Stimulated activated CD4-positive, alpha-beta T cell treated with anti-CD3 and anti-CD28 coated beads, TNF-alpha, amount 100 ng/mL, for 48 hours (primary cell): ENCODE measurements at places on chromosomes 3 and 15.

- no peak for DNase-seq
Measured at GRCh38 chr3:175185903-175186302, 326.8 kb downstream of the NAALADL2 start.

DNA sequence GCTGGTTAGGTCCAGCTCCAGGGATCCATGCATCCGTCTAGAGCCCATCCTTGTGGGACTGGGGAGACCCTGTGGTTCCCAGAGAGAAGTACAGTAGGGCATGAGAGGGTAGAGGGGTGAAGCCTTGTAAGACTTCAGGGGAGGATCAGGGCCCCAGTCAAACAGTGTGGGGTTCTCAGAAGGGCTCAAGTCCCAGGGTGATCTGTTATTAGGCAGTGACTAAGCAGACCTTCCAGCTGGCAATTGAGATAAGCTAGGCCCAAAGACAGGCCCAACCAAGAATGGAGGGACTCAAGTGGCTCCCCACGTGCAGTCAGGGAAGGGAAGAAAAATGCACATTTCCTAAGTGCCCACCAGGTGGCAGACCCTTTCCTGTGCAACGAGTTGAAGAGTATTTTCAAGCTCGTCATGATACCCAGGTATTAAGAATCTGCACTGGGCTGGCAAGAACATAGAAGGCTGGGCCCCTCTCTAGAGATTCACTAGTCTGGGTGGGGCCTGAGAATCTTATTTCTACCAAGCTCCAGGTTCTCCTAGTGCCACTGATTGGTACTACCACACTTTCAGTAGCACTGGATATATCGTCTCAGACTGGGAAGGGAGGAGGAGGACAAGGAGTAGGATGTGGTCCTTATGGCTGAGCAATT lies 240.8 kb downstream of the NR1D2 start:
- no peak for DNase-seq

DNA sequence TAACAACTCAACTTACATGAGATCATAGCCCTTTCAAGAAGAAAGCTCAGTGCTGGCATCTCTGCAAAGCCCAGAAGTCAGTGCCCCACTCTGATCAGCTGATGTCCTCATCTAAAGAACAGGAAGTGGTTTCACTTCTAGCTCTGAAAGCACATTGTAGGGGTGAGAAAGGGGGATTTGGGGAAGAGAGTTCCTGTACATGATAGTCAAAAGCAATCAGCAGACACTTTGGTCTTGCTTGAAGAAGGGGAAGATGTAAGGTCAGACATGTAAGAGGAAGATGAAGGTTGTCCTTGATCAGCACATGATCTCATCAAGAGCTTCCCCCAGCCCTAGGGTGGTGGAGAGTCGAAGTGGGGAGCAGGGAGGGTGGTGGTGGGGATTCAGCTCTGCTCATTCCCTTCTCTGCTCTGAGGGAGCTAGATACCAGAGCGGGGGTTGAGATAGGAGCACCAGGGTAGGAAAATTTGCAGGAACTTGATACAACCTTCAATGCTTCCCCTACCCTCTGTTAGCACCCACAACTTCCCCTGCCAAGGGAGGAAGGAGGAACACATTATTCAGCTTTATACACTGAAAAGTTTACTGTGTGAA lies 76.4 kb upstream of the ETV5 start:
- no peak for DNase-seq

DNA sequence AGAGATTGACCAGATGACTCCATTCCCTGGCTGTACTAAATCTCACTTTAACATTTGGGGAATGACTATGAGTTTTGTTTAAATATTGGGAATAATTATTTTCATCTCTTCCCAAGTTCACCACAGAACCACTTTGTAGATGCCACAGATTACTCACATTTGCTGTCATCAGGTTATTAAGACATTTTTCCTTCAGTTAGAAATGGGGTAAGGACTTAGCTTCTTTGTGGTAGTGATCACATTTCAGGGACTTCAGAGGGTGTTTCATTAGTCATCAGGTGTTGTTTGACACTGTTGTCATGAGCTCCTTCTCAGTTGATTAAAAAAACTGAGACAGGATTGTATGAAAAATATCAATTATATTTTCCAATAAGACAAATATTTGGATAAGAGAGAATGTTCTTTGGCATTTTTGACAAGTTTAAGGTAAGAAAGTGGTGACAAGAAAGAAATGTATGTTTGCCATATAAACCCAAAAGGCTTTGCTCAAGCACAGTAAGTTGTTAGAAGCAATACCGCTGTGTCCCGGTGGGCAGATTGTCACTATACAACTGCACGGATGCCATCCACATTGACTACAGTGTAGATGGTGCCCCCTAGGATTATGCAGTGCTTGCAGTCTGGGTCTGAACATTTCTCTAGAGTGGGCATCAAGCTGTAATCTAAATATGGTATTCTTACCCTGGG lies 22.3 kb downstream of the FBXL2 start:
- DNase-seq, result no peak

DNA sequence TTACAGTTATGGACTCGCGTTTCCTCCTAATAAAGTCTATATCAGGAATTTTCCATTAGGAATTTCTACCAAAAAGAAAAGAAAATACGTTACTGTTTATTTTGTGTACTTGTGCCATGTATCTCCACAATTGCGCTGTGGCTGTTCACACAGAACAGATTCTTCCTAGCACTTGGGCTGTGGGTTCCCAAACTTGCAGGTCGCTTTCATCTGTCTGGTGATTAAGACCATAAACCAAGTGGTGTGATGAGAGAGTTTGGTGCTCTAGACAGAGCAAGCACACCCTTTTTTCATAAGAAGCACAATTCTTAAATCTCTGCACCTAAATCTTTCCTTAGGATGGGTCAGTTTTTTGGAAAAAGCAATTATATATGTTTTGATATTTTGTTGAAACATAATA lies 203.3 kb downstream of the TP63 start:
- no peak for DNase-seq

DNA sequence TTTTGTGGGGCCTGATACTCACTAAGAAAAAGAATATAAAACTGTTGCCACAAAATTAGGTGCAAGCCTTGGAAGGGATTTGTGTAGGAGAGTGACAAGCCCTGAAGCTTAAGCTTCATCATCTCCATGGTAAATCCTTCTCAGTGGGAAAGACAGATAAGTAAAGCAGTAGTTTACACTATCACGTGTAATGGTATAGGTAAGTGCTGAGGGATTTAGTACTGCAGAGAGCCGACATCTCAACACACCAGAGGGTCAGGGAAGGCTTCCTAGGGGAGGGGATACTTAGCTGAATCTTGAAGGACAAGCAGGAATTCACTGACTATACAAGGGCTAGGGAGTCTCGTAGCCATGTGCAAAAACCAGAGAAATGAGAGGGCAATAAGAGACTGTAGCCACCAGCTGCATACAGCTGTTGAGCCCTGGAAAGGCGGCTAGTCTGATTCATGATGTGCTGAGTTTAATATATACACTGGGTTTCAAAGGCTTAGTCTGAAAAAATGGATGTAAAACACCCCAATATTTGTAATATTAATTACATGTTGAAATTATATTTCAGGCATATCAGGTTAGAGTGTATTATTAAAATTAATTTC lies 11.1 kb downstream of the SLC24A1 start:
- no peak for DNase-seq

DNA sequence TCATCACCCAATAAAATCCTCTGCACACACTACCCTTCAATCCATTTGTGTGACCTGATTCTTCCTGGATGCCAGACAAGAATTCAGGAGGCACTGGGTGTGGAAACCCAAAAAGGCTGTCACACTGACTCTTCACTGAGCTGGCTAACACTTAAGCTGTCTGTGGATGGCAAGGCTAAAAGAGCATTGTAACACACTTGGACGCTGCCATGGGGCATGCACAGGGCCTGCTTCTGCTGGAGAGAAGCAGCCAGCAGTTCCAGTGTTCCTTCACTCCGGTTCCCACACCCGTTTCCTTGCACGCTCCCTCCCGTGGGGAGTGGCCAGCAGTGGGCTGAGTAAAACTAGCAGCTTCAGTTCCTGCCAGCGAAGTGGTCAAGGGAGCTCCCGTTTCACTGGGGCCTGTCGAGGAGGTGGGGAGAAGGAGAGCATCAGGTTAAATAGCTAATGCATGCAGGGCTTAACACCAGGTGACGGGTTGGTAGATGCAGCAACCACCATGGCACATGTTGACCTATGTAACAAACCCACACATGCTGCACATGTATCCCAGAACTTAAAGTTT lies 737.1 kb downstream of the FHIT start:
- no peak for DNase-seq

- no peak for DNase-seq
Measured at GRCh38 chr15:81282911-81283310, 41.0 kb downstream of the STARD5 start.

DNA sequence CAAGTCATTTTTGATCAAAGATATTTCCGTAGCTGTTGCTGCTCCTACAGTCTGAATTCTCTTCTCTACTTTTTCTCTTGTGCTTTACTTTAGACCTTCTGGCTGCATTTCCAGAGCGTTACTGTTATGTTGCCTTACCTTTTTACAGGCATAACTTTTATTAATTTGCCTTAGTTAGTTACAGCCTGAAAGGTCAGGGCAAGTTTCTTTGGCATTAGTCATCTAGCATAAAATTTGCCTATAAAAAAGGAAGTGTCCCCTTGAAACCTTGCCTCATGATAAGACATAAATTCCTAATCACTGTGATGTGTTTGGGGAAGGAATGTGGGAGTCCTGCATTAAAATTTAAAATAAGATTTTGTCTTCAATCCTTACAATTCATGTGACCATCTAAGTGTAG lies 618.5 kb downstream of the NR2F2 start:
- no peak for DNase-seq

DNA sequence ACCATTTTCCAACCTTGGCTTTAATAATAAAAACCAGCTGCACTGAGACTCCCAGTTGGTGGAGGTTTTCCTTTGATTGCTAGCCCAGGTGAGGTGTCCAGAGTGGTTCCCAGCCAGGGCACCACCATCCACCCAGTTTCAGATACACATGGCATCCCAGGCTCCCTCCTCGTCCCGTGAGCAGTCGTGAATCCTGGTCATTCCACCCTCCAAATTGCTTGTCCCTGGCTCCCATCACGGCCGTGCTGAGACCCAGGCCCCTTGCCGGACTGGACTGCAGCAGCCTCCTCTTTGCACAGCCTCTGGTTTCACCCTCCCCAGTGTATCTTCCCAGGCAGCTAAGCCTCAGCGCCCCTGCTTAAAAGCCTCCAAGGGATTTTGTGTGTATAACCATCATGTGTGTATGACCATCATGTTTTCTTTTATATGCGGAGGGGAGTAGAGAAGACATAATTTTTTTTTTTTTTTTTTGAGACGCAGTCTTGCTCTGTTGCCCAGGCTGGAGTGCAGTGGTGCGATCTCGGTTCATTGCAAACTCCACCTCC lies 106.3 kb downstream of the ETFA start:
- no peak for DNase-seq

- DNase-seq, result no peak
Measured at GRCh38 chr15:73078722-73079121, 26.5 kb downstream of the NEO1 start.

GRCh38 chr15:47744496-47744895 lies 27.2 kb downstream of the SEMA6D start:
- no peak for DNase-seq

- peak; percentile 25 for DNase-seq
Measured at GRCh38 chr15:73851689-73852088, 21.7 kb upstream of the TBC1D21 start.

GRCh38 chr3:8817486-8817885 lies 48.1 kb upstream of the OXTR start:
- no peak for DNase-seq

DNA sequence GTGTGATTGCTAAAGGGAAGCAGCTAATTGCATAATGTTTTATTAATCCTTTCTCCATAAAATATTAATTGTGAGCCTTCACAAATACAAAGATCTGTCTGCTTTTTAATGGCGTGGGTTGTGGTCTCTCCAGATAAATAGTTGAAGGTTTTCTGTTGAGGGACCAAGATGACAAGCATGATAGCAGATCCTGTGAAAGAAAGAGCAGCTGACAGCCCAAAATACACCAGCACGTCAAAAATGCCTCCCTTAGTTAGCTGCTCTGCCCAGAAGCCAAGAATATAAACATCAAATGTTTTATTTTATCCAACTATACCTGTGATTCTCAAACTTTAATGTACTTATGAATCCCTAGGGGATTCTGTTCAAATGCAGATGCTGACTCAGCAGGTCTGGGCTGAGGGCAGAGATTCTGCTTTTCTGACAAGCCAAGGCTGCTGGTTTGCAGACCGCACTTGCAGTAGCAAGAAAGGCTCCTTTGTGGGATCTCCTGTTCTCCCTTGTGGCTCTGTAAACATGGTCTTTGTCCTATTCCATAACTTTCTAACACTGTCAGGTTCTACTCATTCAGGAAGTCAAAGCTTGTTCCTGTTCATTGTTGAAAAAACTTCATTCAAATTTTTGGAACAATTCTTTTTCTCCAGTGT lies 119.1 kb upstream of the SLC25A36 start:
- no peak for DNase-seq

GRCh38 chr3:133505813-133506212 lies 67.7 kb upstream of the CDV3 start:
- DNase-seq, result no peak

DNA sequence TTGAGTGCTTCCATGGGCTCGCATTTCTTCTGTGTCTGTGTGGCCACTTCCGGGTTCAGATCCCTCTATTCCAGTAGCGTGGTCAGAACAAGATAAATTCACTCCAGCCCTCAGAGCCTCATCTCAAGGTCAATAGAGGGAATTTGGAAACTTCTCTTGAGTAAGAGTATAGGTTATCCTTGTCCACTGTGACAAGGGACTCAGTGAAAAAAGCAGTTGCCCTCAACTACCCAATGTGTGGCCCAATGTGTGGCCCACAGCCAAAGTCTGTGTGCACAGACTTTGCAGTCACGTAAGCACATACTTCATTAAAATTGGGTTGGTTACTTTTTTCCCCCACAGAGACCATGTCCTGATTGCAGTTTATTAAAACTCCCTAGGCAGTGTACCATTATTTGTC lies 305.6 kb upstream of the SEMA6D start:
- DNase-seq, result no peak

GRCh38 chr15:44541282-44541958 lies 4.5 kb downstream of the EIF3J start:
- no peak for DNase-seq

DNA sequence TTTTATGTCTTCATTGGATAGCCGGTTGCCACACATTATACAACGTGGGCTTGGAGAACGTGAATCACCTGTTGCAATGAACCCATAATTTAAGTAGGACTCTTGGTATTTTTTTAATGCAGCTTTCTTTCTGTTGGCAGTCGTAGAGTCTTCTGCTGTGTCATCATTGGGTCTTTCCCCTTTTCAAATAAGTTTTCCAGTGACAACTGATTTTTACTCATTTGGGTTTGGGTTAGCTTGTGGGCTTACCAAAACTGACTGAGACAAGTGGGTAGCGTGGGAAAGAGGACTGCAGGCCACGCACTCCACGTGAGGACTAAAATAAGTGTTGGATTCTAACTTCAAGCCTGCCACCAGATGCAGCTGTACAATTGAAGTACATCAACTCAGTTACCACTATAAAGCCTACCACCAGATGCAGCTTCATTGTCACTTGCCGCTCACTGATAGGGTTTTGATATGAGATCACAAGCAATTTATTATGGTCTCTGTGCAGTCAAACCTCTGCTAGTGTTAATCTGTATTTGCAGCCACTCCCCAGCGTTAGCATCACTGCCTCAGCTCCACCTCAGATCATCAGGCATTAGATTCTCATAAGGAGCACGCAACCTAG lies 6.4 kb upstream of the CAPN7 start:
- no peak for DNase-seq
